ENCODE measurements at places on chromosomes 4 and X.
A peak's percentile ranks its signal among the peaks of the same experiment; 100 is the strongest.

DNA sequence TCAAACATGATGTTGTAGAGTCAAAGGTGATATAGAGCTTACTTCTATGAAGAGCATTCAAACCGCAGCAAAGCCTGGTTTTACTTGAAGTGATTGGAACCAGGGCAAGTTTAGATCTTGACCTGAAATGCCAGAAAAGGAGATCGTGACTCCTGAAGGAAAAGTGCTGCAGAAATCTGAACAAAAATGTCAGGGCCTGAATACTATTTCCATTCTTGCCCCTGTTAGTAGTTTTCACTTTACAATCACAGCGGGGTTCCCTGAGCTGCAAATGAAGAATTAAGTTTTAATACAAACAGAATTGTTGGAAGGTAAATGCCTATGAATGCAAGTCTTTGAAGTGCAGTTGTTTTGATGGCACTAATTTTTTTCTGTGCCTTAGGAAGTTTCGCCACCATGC lies 4.1 kb downstream of the SLIT2 start:
- DNase-seq = no peak

GRCh38 chrX:145727476-145727875 lies 90.2 kb upstream of the SLITRK2 start:
- no peak for DNase-seq

GRCh38 chr4:76799718-76800117 lies 98.2 kb downstream of the SOWAHB start:
- DNase-seq = no peak

- no peak for DNase-seq
Measured at GRCh38 chrX:13965531-13965930, 64.2 kb downstream of the GEMIN8 start.

GRCh38 chrX:99271641-99272040 lies 1138.4 kb downstream of the PCDH19 start:
- DNase-seq = no peak

GRCh38 chr4:48195374-48195773 lies 61.3 kb upstream of the TXK start:
- DNase-seq = no peak

DNA sequence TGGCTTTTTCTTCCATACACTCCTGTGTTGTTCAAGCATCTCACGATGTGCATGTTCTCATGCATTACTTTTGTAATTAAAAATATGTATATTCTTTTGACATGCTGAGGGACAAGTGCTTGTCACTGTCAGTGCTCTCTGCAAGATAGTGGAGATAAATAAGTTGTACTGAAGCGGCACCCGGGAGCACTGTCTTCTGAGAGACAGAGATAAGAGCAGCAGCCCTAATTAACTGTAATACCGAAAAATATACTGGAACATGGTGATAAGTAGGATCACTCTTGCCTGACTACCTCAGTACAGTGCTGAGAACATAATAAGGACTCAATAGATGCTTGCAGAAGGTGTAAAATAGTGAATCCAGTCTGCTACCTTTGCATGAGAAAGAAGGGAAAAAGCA lies 9.4 kb upstream of the GPR173 start:
- no peak for DNase-seq

DNA sequence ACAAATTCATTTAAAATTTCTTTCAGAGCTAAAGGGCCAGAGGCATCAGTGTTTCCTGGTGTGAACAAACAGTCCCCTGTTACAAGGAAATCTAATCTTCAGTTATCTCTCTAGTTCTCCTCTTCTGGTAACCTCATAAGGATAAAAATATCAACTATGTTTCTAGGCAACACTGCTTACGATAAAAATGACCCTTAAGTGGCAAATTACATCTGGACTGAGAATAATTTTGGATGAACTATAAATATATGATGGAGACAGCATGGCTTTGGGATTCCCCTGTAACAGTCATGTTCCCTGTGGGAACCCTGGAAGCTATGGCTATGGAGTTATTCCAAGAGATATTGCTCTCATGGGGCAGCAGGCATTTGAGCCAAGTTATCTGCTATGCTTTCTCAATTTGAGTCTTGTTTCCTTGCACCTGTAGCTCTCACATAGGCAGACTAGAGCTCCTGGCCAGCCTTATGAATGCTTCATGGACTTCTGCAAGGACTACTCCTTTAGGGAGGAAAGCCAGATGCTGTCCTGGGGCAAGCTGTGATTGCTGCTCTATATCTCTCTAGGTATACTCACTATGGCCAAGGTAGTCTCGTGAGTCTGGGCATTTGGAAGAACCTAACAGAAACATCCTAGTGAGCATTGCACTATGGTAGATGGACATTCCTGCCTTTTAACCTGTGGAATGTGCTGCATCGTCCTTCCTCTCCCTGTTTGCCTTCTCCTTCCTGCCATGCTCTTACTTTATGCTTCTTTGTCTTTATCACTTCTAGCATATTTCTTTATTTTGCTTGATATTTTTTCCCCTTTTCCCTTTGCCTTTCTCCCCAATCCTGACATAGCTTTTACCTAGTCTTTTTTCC lies 14.2 kb downstream of the C4orf33 start:
- DNase-seq = no peak

DNA sequence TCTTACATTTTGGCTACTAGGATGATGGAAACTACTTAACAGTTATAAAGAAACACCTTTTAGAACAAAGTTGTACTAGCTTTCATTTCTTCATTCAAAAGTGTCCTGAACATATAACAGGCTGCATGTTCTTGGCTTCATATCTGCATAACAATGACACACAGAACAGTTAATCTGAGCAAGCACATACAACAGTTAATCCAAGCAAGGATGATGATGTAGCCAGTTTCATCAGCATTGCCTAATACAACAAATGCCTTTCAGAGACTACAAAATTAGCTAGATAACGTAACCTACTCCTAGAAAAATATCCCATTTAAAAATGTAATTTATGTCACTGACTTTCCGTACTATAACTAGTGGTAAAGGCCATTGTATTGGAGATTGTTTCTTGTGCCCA lies 182.1 kb downstream of the SCFD2 start:
- no peak for DNase-seq

- no peak for DNase-seq
Measured at GRCh38 chr4:92236877-92237276, 66.9 kb upstream of the GRID2 start.

DNA sequence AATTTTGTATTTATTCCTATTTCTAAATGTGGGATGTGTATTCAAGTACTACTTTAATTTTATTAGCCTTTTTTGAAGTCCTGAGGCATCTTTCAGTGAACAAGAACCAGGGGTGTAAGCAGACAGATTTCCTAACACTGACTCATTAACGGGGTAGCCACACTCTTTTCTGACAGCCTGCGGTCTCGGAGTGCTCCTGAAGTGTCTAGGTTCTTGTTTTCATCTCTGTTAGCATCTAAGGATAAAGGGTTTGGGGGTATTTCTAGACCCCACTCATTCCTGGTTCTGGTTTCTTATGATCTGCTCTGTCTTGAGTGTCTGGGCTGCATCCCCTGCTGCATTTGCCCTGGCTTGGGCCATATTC lies 71.9 kb downstream of the GC start:
- no peak for DNase-seq

DNA sequence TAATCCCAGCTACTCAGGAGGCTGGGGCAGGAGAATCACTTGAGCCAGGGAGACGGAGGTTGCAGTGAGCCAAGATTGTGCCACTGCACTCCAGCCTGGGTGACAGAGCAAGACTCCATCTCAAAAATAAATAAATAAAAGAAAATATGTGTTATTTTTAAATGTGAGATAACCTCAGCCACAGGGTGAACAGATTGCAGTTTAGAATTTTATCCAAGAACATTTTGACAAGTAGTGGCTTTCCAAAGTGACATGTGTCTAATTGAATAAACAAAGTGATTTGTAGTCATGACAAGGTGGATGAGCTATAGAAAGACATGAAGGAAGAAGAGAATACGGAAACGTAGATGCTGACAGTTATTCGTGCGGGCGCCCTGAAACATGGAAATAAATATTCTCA lies 176.1 kb downstream of the DCTD start:
- no peak for DNase-seq

DNA sequence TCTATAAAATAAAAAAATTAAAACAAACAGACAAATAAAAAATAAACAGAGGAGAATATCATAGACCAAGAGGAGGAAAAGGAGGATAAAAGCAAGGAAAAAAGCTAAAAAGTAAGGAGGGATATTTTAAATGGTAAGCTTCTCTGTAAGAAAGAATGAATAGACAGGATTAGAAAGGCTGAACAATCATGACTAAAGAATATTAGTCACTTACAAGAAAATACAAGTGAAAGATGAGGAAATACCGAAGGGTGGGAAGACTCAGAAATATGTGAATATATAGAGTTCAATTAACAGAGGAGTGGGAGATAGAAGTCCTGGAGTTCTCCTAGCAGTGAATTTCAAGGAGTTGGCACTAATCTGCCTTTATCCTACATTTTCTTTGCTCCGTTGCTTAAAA lies 162.6 kb downstream of the RTL3 start:
- no peak for DNase-seq

- peak; percentile 45 for DNase-seq
Measured at GRCh38 chrX:109327251-109327650, 154.6 kb downstream of the GUCY2F start.

- no peak for DNase-seq
Measured at GRCh38 chr4:109444182-109444844, 10.7 kb downstream of the SEC24B start.

DNA sequence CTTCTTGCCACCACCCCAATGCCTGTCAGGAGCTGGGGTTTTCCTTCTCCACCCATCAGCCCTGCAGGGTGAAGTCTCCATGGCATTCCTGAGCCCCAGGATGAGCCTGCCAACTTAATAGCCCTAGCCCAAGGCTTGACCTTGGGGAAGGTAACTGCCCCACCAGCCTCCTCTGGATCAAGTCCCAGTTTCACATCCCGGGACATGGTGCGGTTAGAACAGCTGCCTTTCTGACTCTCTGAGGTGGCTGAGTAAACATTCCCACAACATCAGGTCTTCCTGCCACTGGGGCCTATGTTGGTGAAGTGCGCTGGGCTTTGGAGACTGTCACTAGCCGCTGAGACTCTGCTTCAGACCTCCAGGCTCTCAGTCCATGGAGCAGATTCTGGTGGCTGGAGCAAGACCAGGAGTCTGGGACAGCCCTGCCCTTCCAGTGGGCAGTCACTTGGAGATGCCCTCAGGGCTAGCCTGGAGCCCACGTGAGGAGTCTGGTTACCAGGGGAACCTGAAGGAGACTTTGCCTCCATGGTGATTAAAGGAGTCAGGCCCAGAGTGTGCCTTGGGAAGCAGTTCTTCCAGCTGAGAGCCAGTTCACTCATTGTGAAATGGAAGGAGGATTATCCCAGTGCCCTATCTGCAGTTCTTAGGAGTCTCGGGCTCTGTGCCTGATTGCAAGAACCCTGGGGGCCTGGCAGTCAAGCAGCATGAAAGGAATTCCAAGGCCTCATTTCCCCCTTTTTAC lies 56.8 kb downstream of the SMIM20 start:
- DNase-seq = no peak

- DNase-seq = no peak
Measured at GRCh38 chr4:101224358-101225218, 122.7 kb downstream of the PPP3CA start.

- no peak for DNase-seq
Measured at GRCh38 chr4:11042760-11043159, 358.2 kb upstream of the CLNK start.

DNA sequence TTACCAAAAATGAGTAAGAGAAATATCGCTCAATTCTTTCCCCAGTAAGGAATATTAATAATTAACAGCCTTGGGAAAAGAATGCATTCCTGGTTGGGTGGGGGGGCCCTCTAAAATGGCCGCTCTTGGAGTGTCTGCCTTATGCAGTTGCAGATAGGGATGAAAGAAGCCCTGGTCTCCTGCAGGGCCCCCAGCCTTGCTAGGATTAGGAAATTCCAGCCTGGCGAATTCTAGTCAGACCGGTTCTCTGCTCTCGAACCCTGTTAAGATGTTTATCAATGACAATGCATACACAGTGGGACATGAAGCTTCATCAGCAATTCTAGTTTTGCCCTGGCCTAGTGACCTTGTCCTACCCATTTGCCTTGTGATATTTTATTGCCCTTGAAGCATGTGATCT lies 1047.7 kb upstream of the GRID2 start:
- no peak for DNase-seq

DNA sequence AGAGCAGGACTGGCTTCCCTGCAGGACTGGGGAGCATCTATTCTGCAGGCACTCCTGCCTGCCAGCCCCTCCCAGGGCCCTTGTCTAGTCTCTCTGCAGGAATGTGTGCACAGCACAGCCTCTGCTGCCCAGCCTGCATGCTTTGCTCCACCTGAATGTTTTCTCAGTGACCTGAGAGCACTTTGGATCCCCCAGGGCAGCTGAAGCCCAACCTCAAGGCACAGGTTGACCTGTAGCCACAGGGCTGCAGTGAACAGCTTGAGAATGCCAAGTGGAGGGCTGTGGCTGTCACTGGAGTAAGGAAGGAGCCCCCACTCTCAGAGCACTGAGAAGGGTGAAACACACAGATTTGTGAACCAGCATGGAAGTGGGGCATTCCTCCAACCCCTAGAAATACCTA lies 760.2 kb downstream of the STIM2 start:
- DNase-seq = no peak

GRCh38 chr4:94452476-94453371 lies 982 bp downstream of the PDLIM5 start:
- DNase-seq = peak; percentile 81

- no peak for DNase-seq
Measured at GRCh38 chr4:59339631-59340030, 1860.5 kb upstream of the ADGRL3 start.

GRCh38 chrX:153744210-153745066 lies 19.6 kb upstream of the PLXNB3 start:
- DNase-seq = no peak

- no peak for DNase-seq
Measured at GRCh38 chr4:89316931-89317366, 9.3 kb upstream of the GPRIN3 start.

GRCh38 chrX:67536564-67536963 lies 7.3 kb upstream of the AR start:
- DNase-seq = no peak

DNA sequence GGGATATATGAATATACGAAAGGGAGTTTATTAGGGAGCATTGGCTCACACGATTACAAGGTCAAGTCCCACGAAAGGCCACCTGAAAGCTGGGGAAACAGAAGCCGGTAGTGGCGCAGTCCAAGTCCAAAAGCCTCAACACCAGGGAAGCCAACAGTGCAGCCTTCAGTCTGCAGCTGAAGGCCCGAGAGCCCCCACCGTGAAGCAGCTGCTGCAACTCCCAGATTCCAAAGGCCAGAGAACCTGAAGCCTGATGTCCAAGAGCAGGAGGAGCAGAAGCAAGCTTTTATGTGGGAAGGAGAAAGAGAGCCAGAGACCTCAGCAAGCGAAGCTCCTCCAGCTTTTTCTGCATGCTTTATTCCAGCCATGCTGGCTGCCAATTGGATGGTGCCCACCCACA lies 275.8 kb downstream of the PTTG2 start:
- peak; percentile 14 for DNase-seq

- DNase-seq = peak; percentile 43
Measured at GRCh38 chr4:85445050-85445639, 29.8 kb upstream of the ARHGAP24 start.

Data from muscle of back (tissue), 13 donors.